ENCODE measurements at places on chromosomes 3 and 15. TPM values are rescaled to one million over a fixed set of nuclear protein-coding genes. Genes with fewer than 3 reads are reported as not detected.

KCNMB3 gene
- total RNA-seq, result 3.2 TPM

GRCh38 chr3:44476963-44477311 lies 533 bp downstream of the ZNF445 start:
- no peak for DNase-seq

GRCh38 chr3:56725175-56725574 lies 42.1 kb upstream of the TASOR start:
- DNase-seq, result no peak

DNA sequence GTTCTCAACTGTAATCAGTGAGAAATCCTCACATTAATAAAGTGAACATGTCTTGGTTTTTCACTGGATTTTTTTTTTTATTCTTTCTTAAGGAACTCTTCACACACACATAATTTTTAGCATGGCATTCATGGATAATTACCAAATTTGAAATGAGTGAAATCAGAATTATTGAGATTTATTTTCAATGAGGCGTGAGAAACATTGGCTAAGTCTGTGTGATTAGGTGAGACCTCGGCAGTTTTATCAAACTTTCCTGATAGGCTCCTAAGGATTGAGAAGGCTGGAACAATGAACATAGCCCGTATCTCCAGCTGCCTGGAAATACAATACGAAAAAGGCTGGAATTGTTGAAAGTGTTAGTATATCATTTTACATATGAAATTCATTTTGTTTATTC lies 35.5 kb downstream of the MDFIC2 start:
- no peak for DNase-seq

GRCh38 chr15:37019479-37020433 lies 80.6 kb downstream of the MEIS2 start:
- no peak for DNase-seq

DNA sequence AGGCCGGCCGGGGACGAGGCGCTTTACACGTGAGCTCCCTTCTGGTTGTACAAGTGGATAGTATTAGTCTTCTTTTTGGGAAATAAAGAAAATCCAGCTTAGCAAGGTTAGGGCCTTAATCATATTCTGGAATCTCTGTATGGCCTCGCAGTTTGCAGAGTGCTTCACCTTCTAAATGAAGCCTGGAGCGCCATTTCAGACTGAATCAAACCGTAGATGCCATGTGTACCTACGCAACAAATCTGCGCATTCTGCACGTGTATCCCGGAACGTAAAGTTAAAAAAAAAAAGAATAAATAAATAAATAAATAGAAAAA lies 322 bp upstream of the P3H2 start:
- DNase-seq, result no peak
